Naive thymus-derived CD8-positive, alpha-beta T cell (primary cell): ENCODE measurements at places on chromosomes 3 and 15. TPM values are rescaled to one million over a fixed set of nuclear protein-coding genes. Genes with fewer than 3 reads are reported as not detected.
A peak's percentile ranks its signal among the peaks of the same experiment; 100 is the strongest.

RTP4 gene
- total RNA-seq, result 7.6 TPM

DNA sequence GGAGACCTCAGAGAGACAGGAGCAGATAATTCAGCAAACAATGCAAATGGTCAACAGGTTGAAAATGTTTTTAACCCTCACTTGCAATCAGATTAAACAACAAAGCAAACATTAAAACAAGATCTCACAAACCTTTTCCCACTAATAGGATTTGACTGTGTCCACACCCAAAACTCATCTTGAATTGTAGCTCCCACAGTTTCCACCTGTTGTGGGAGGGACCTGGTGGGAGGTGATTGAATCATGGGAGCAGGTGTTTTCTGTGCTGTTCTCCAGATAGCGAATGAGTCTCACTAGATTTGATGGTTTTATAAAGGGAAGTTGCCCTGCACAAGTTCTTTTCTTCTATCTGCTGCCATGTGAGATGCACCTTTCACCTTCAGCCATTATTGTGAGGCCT is 1.3 kb upstream of the LYSMD4 start:
- peaks cover 23% of the 10 kb centered on the region for H3K4me1 ChIP-seq
- no peaks in the 10 kb centered on the region for H3K27me3 ChIP-seq
- H3K36me3 ChIP-seq, result no peaks in the 10 kb centered on the region
- H3K27ac ChIP-seq, result peak overlapping the region; percentile 55
- H3K4me3 ChIP-seq, result peak overlapping the region; percentile 33

LAMB2 gene
- total RNA-seq, result 1.2 TPM

- H3K27me3 ChIP-seq, result no peaks in the 10 kb centered on the region
- DNase-seq, result no peak
- H3K4me3 ChIP-seq, result peak overlapping the region; percentile 88
- H3K36me3 ChIP-seq, result peaks cover 38% of the 10 kb centered on the region
- H3K27ac ChIP-seq, result peak overlapping the region; percentile 96
These were observed 802 bp downstream of the RCN2 start for GRCh38 chr15:76932135-76932966.

- H3K27ac ChIP-seq, result no peak overlapping the region
- no peaks in the 10 kb centered on the region for H3K4me1 ChIP-seq
- H3K36me3 ChIP-seq, result no peaks in the 10 kb centered on the region
- H3K4me3 ChIP-seq, result no peak overlapping the region
These were observed 20.5 kb upstream of the RGMA start for GRCh38 chr15:93109336-93110102.

DNA sequence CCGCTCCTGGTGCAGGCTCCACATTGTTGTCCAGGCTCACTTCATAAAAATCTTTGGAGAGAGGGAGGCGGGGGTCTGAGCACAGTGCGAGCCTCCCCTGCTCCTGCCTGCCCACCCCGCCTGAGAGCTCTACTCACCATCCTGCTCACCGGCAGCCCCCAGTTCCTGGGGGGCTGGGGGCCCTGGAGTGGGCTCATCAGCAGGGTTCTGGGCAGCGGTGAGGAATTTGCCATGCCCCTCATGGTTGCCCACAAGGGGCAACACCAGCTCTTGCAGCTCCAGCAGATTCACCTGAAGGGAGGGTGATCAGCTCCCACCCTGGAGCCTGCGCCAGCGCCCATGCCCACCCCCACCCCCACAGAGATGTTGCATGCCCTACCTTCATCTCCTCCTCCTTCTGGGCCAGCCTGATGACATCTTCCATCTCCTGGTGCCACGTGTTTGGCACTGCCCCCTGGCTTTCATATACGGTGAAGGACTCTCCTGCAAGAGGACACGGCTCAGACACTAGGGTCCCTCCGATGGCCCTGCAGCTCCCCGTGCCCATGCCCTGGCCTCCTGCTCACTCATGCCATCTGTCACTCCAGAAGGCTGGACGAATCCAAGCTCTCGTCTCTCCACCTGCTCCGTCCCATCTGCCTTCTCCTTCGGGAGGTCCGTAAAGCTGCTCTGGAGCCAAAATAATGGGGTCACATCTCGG is 162.1 kb downstream of the TBC1D2B start:
- no peaks in the 10 kb centered on the region for H3K36me3 ChIP-seq
- no peak overlapping the region for H3K4me3 ChIP-seq

GRCh38 chr3:135444058-135444457 is 521.5 kb upstream of the PPP2R3A start:
- no peak for DNase-seq
- no peaks in the 10 kb centered on the region for H3K4me1 ChIP-seq

GRCh38 chr3:32181365-32181764 is 57.1 kb upstream of the CMTM8 start:
- no peak overlapping the region for H3K27ac ChIP-seq
- no peak overlapping the region for H3K4me3 ChIP-seq

DNA sequence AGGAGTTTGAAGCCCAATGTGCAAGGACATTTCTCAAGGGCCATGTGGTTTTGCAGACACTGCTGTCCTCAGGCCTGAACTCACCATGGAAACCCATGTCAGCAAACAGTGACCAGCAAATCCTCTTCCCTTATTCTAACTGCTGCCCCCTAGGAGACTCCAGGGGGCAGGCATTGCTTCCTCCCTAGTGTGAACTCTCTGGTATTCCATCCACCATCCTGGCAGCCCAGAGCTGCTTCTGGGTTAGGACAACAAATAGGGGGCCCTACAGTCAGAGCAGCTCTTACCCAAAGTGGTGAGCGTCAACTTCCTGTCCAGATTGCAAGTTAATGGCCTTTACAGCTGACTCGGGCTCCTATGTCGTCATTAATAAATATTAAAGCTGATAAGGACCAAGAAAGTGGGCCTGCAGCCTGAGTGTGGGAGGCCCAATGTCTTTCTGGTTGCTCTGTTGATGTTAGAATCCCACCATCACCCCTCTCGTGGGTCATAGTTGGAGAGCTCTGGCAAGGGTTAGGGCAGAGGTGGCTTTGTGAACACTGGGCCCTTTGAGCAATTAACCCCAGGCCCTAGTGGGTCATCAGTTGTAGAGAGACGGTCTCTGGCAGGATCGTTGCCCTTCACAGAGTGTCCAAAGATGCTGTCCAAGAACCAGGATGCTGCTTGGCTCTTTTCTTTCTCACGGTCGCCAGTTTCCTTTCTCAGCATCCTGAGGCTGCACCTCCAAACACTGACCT is 41.5 kb downstream of the TGM4 start:
- H3K27me3 ChIP-seq, result peaks cover under 1% of the 10 kb centered on the region
- H3K36me3 ChIP-seq, result no peaks in the 10 kb centered on the region
- H3K4me3 ChIP-seq, result no peak overlapping the region
- peak; percentile 53 for DNase-seq

GRCh38 chr3:61201071-61201470 is 50.2 kb downstream of the FHIT start:
- no peak overlapping the region for H3K4me3 ChIP-seq
- DNase-seq, result no peak
- no peaks in the 10 kb centered on the region for H3K27me3 ChIP-seq
- H3K4me1 ChIP-seq, result peaks cover 5% of the 10 kb centered on the region

GOLGA6A gene
- 0.39 TPM for total RNA-seq

MYZAP gene
- total RNA-seq, result not detected

GRCh38 chr15:83018436-83018835 is 7.0 kb upstream of the C15orf40 start:
- H3K4me3 ChIP-seq, result no peak overlapping the region
- DNase-seq, result no peak
- peaks cover 13% of the 10 kb centered on the region for H3K4me1 ChIP-seq
- no peaks in the 10 kb centered on the region for H3K36me3 ChIP-seq
- H3K27ac ChIP-seq, result no peak overlapping the region

GRCh38 chr3:26558257-26558656 is 64.3 kb upstream of the LRRC3B start:
- no peak overlapping the region for H3K27ac ChIP-seq
- H3K4me1 ChIP-seq, result no peaks in the 10 kb centered on the region
- H3K4me3 ChIP-seq, result no peak overlapping the region
